ENCODE measurements at places on chromosomes 1 and 21.

- DNase-seq: no peak
These were observed 23.6 kb downstream of the PTPRU start for GRCh38 chr1:29259802-29260441.

DNA sequence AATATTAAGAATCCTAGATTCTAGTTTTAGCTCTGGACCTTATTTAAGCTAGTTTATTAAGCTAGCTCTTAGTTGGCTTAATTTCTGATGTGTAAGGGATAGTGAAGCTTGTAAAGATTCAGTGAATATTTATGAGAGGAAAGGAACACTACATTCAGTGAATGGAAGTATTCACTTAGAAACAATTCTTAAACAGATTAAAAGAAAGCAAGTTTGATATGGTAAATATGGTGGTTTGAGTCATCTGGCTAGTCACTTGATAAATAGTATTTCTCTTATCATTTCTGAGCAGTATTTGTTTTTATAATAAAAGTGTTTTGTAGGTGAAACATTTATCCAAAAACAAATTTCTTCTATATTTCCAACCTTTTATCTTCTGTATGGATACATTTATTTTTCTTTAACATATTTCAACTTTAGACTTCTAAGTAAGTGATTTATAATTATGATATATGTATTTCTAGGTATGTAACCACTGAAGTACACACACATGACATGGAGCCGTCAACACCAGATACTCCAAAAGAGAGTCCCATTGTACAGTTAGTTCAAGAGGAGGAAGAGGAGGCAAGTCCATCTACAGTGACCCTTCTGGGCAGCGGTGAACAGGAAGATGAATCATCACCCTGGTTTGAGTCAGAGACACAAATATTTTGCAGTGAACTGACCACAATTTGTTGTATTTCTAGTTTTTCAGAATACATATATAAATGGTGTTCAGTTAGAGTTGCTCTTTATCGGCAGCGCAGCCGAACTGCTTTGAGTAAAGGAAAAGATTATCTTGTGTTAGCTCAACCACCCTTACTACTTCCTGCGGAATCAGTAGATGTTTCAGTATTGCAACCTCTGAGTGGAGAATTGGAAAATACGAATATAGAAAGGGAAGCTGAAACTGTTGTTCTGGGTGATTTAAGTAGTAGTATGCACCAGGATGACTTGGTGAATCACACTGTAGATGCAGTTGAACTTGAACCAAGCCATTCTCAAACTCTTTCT is 55.6 kb downstream of the SUCO start:
- no peak for DNase-seq

GRCh38 chr1:245855846-245856730 is 651.0 kb downstream of the SMYD3 start:
- no peak for DNase-seq

- no peak for DNase-seq
These were observed 945 bp downstream of the CHAF1B start for GRCh38 chr21:36386031-36386642.

DNA sequence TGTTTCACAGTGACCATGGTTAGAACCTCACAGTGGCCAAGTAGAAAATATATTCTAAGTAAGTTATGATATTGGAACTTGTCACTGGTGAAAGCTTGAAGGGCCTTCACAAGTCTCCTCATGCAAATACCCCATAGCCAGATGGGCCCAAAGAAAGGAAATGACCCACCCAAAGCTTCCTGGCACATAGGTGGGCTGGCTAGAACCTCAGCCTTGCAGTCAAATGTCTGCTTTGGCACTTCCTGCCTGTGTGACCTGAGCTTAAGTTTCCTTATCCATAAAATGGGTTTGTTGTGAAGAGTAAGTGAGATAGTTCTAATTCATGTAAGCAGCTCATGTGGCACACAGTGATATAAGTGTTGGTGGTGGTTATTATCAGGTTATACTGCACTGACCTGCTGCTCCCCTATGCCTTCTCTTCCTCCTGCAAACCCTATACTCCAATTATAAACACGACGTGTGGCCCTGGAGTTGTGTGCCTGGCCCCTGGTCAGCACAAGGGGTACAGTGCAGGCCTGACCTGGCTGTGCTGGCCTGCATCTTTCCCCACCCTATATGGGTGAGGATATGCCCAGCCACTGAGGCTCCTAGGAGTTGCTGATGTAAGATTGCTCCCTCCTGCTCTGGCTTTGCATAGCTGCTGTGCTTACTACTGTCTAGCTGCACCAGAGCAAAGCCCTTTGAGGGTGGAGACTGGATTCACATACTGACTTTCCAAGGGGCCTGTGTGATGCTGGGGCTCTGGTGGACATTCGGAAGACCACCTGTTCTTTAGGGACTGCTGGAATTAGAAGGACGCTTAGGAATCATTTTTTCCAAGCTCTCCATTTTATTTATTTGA is 4.7 kb upstream of the SLFNL1 start:
- no peak for DNase-seq

GRCh38 chr1:4115191-4115900 is 215.3 kb upstream of the C1orf174 start:
- DNase-seq: no peak

- DNase-seq: peak; percentile 63
These were observed at the start of gene PTPN7 for GRCh38 chr1:202160377-202160940. Gene PTPN7 (minus strand): TSS chr1:202160602. CDS start chr1:202159402, 1,200 bp downstream.

- no peak for DNase-seq
These were observed 101.2 kb downstream of the AKT3 start for GRCh38 chr1:243748706-243749283.

DNA sequence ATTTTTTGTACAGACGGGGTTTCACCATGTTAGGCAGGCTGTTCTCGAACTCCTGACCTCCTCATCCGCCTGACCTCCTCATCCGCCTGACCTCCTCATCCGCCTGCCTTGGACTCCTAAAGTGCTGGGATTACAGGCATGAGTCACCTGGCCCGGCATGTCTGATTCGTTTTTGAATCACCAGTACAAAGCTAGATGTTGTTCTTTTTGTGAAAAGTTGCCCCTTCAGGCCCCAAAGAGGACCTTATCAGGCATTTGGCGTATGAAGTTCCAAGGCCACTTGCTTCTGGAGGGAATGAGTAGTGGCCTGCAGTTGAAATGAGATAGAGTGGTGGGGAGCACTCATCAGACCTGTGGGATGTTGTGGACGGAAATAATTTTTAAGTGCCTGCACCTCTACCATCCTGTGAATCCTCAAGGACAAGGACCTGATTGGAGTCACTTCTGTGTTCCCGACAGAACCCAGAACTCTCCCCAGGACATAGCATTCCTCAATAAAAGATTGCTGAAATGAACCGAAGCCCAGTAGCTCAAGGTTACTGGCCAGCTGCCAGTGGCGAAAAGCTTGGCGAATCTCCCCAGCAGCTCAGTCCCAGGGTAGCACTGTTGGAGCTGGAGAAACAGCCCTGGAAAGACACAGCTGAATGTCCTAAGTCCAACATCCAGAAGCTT is 50.1 kb downstream of the NDUFS5 start:
- no peak for DNase-seq

- no peak for DNase-seq
These were observed 246.4 kb upstream of the HOOK1 start for GRCh38 chr1:59568158-59568935.

GRCh38 chr21:18350216-18350615 is 53.4 kb downstream of the TMPRSS15 start:
- no peak for DNase-seq

DNA sequence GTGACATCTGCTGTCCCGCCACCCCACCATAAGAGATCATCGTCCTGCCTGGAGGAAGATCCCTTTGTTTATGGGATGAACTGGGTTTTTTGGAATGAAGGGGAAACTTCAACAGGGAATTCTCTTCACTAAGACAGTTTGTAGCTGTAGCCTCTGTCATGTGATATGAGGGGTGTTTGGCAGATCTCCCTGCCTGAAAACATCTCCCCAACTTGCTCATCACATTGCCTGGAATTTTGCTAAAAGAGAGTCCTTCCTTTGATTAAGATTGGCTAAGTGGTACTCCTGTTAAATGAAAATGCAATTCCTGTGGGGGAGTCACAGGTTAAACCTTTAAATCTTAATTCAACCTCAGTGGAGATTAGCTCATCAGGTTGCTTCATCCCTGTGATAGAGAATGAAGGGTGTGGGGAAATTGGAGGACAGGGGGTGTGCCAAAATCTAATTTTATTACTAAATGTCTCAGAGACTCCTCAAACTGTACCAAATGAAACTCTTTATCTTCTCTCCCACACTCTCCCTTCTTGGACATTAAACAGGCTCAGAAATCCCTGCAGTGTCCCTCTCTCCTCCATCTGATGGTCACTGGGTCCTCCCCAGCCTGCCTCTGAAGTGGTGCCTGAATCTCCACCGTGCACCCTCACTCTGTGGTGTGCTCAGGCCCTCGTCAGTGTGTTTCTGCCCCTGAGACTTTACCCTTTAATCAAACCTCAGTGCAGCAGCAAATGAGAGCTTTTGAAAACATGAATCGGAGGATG is 54.8 kb downstream of the IER5 start:
- no peak for DNase-seq

- no peak for DNase-seq
These were observed 29.0 kb downstream of the MRPL39 start for GRCh38 chr21:25578056-25578961.
